ENCODE measurements at places on chromosomes 7 and 10.

DNA sequence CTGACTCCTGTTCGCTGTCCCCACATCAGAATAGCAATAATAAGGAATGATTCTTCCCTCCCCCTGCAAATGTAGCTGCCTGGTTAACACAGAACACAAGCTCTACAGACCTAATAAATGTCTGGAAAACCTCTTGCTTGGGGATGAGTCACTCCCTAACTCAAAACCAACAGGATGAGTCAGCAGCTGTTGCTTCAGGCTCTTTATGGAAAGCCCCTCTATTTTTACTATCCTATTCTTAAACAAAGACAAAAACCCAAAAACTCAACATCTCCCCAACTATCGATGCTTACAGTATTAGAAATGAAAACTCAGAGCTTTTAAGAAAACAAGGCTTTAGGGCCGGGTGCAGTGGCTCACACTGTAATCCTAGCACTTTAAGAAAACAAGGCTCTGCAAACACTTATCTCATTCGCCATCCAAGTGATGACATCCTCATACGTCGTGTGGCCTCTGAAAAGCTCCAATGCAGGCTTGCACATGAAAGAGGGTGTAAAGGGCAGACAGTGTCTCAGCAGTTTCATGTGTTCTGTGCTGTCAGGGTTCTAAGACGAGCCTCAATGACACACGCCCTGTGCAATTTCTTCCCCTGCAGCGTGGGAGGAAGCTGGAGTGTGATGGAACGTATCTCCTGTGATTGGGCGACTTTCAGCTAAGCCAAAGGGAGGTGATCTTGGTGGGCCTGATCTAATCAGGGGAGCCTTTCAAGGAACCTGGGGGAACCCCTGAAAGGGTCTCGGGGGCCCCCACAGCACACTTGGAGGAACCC lies 70.1 kb downstream of the AMZ1 start:
- DNase-seq, result peak; percentile 48

- no peak for DNase-seq
Measured at GRCh38 chr7:136957391-136957790, 88.9 kb downstream of the CHRM2 start.

- no peak for DNase-seq
Measured at GRCh38 chr10:30051220-30051619, 8.2 kb downstream of the JCAD start.

DNA sequence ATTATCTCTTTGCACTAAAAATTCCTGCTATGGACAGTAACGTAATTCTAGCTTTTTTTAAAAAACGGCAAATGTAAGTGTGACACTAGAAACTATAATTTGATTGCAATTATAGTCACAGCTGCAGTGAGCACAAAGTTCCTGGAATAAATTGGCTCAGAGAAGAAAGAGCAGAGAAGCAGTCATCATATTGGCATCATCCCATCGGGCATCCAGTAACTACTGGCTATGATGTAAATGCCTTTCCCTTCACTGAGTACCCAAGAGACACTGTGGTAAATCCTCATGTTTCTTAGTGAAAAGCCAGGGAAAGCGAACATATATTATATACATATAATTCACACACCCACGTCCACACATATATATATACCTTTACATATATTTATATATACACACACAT lies 43.6 kb downstream of the PIP4K2A start:
- DNase-seq, result no peak

- no peak for DNase-seq
Measured at GRCh38 chr10:69172241-69172982, 7.6 kb upstream of the SUPV3L1 start.

DNA sequence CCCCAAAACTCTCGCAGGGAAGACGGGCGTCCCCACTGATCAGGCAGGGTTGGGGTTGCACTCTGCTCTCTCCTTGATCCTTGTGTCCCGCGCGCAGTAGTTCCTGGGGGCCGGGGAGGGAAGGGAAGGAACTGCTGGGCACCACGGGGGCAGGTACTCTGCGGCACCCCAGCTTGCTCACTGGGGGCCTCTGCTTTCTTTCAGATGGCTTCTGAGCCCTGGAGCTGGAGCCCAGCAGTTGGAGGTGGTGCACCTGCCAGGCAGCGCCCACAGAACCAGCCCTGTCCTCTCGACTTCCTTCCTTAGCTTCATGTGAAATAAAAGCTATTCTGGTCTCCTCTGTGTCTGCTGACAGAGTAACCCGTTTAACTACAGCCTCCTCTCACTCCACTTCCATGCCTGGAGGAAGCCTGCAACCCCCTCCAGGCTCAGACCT lies 12.2 kb downstream of the PLAC9 start:
- peak; percentile 34 for DNase-seq

DNA sequence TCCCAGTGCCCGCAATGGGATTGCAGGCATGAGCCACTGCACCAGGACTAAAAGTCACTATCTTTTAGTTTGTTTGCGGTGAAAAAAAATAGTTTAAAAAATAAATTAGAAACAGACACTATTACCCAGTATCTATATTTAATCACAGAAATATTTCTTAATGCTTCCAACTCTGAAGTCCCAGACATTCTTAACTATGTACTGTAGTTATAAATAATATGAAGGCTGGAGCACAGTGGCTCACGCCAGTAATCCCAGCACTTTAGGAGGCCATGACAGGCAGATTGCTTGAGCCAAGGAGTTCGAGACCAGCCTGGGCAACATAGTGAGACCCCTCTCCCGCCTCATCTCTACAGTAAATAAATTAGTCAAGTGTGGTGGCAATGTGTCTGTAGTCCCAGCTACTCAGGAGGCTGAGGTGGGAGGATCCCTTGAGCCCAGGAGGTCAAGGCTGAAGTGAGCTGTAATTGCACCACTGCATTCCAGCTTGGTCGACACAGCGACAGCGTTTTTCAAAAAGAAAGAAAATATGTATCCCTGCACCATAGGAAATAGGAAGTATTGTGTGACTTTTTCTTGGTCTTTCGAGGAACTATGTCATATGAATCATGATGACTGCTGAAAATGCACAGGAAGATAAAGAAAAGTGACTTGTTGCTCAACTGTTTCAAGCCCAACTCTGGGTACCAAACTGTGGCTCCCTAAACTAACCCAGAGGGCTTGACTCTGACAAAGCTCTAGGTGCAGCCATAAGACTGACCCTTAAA lies 74.9 kb upstream of the STEAP1B start:
- no peak for DNase-seq

DNA sequence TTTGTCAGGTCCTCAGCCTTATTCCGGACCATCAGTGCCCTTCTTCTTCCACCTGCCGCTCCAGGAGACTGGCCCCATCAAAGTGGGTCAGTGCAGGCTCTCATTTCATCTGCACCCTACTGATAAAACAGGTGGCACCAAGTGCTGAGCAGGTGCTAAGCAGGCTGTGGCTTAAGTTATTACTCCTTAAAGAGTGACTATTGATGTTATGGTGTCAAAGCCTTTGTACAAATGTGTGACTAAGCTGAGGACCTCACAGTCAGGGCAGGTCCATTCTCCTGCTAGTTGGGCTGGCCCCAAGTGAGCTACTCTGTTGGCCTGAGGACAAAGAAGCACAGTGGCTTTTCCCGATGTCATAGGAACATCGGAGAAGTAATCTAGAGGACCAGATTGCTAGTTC lies 11.2 kb upstream of the CALD1 start:
- DNase-seq, result no peak

- DNase-seq, result no peak
Measured at GRCh38 chr7:79287981-79288380, 165.5 kb downstream of the MAGI2 start.

- DNase-seq, result no peak
Measured at GRCh38 chr7:5217396-5217795, 27.4 kb downstream of the WIPI2 start.
